B cell (primary cell): ENCODE measurements at places on chromosomes 5 and 9. TPM values are rescaled to one million over a fixed set of nuclear protein-coding genes. Genes with fewer than 3 reads are reported as not detected.
A peak's percentile ranks its signal among the peaks of the same experiment; 100 is the strongest.

- no peaks in the 10 kb centered on the region for H3K36me3 ChIP-seq
- no peak overlapping the region for H3K4me3 ChIP-seq
- H3K27me3 ChIP-seq, result no peaks in the 10 kb centered on the region
- peak overlapping the region; percentile 56 for H3K27ac ChIP-seq
- peaks cover 27% of the 10 kb centered on the region for H3K4me1 ChIP-seq
Observed at GRCh38 chr5:124583469-124584350, 162.7 kb downstream of the ZNF608 start.

GRCh38 chr5:75706775-75707174, 10.5 kb downstream of the POC5 start:
- H3K4me1 ChIP-seq, result no peaks in the 10 kb centered on the region
- no peak overlapping the region for H3K27ac ChIP-seq
- no peak overlapping the region for H3K4me3 ChIP-seq
- H3K36me3 ChIP-seq, result peaks cover 22% of the 10 kb centered on the region
- DNase-seq, result no peak

DNA sequence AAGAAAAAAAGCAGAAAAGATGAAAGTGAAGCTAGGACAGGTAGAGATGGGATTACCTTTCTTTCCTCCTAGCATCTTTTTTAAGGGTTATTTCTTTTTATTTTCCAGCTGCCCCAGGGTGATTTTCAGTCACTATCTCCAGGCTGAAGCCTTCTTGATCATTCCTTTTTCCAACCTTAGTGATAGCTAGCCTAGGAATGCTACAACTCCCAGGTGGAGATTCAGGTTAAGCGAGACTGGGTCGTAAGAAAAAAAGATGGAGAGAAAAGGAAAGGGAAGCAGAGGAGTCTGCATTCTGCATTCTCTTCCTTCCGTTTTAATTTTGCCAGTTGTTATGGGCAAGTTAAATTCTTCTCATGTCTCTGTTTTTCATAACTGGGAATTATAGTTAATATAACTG, 36.7 kb upstream of the RIC1 start:
- H3K4me3 ChIP-seq, result no peak overlapping the region
- H3K4me1 ChIP-seq, result peaks cover 44% of the 10 kb centered on the region

DNA sequence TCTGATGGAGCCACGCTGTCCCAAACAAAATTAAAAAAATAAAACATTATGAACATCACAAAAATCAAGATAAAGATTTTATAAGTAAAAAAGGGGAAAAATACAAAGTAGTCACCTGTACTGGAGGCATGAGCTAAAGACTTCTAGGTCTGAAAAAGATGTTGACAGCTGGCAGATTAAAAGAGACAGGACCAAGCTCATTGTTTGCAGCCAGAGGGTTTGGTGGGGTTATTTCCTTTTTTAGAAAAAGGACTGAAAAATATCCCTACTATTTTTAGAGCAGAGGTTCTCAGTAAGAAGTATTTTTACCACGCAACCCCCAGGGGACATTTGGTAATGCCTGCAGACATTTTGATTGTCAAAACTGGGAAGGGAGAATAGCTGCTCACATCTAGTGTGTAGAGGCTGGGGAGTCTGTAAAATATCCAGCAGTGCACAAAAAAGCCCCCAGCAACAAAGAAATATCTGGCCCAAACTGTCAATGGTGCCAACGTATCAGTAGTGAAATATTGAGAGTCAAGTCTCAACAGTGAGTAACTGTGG, 353.4 kb downstream of the TLE1 start:
- no peak for DNase-seq
- H3K27me3 ChIP-seq, result no peaks in the 10 kb centered on the region
- no peak overlapping the region for H3K4me3 ChIP-seq
- H3K4me1 ChIP-seq, result no peaks in the 10 kb centered on the region
- no peaks in the 10 kb centered on the region for H3K36me3 ChIP-seq
- H3K27ac ChIP-seq, result no peak overlapping the region

- no peak overlapping the region for H3K4me3 ChIP-seq
- no peaks in the 10 kb centered on the region for H3K36me3 ChIP-seq
- no peak for DNase-seq
- H3K27ac ChIP-seq, result no peak overlapping the region
Observed at GRCh38 chr5:7209658-7210057, 186.3 kb upstream of the ADCY2 start.

MZB1 gene
- 71.8 and 72.2 TPM in 2 replicates for total RNA-seq
